ENCODE measurements at places on chromosomes 3 and 15. TPM values are rescaled to one million over a fixed set of nuclear protein-coding genes. Genes with fewer than 3 reads are reported as not detected.

Gene PLAAT1
- total RNA-seq = 0.58 TPM

Gene TMEM207
- not detected for total RNA-seq

Gene CCDC39
- total RNA-seq = not detected

Gene LARP6
- total RNA-seq = 23.5 TPM

Gene SLC28A1
- 2.6 TPM for total RNA-seq

Gene AHSG
- total RNA-seq = 2.2 TPM

Gene CCR9
- 0.23 TPM for total RNA-seq

Gene NECTIN3
- total RNA-seq = 27.7 TPM

Gene FRMD5
- 3.3 TPM for total RNA-seq

Gene UNC13C
- 1.6 TPM for total RNA-seq

Gene PLD1
- 734 TPM for total RNA-seq

Gene ABHD17C
- 11.2 TPM for total RNA-seq

Gene KBTBD13
- not detected for total RNA-seq
